ENCODE measurements at places on chromosomes 5 and 9.

DNA sequence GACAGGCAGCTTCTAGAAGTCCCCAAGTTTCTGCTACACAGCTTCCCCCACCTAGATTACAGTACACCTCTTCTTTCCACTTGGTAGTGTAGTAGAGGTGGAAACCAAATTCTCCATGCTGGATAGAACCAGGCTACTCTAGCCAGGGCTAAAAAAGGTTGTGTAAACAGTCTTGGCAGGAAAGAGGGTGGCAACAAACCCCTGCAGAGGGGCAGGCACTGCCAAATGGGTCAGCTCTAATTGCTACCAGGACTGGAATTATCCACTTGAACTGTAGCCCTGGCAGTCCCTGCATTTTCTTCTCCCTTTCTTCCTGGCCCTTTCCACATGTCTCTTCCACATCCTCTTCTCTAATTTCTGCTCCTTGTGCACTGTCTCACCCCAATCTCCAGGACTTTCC, 24.8 kb downstream of the RANBP3L start:
- peak; percentile 61 for DNase-seq

GRCh38 chr9:118689280-118689679, 680.0 kb downstream of the BRINP1 start:
- DNase-seq: no peak

DNA sequence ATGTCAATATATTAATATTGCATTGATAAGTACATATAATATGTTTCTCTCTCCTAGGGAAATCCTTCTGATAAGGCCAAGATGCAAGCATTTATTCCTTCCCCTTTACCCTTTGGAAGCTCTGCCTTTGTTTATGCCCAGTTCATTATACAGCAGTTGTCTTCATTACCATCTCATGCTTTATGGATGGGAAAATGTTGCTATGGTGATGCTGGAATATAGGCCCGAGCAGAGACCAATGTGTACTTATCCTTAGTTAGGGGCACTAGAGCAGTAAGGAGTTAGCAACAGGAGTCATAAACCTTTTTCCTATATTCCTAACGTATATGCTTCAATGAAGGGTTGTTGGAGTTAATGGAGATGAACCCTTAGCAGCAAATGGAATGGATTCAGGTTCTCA, 19.4 kb upstream of the NMUR2 start:
- peak; percentile 0 for DNase-seq

DNA sequence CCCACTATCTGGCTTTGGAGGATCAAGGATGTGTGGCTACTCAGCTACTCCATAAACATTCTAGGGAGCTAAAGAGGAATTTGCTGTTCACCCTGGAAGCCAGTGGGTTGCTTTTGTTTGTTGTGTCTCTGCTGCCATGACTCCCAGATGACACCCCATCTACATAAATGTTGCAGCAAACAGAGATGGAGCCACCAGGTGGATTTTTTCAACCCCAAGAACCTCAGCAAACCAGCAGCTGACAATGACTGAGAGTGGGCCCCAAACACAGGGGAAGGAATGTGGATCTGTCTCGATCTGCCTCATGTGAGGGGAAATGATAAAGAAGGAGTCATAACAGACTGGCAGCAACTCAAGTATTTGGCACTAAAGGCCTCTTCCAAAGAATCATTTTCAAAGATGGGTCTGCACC, 132.7 kb upstream of the TNC start:
- no peak for DNase-seq

GRCh38 chr5:73709536-73710129, 83.6 kb downstream of the ARHGEF28 start:
- no peak for DNase-seq

- no peak for DNase-seq
These were observed 40.8 kb downstream of the BICD2 start for GRCh38 chr9:92723801-92724323.

- DNase-seq: peak; percentile 56
These were observed 802 bp downstream of the ITGA2 start for GRCh38 chr5:52989781-52990527.

GRCh38 chr5:31781772-31782171, 142.8 kb downstream of the PDZD2 start:
- DNase-seq: no peak

DNA sequence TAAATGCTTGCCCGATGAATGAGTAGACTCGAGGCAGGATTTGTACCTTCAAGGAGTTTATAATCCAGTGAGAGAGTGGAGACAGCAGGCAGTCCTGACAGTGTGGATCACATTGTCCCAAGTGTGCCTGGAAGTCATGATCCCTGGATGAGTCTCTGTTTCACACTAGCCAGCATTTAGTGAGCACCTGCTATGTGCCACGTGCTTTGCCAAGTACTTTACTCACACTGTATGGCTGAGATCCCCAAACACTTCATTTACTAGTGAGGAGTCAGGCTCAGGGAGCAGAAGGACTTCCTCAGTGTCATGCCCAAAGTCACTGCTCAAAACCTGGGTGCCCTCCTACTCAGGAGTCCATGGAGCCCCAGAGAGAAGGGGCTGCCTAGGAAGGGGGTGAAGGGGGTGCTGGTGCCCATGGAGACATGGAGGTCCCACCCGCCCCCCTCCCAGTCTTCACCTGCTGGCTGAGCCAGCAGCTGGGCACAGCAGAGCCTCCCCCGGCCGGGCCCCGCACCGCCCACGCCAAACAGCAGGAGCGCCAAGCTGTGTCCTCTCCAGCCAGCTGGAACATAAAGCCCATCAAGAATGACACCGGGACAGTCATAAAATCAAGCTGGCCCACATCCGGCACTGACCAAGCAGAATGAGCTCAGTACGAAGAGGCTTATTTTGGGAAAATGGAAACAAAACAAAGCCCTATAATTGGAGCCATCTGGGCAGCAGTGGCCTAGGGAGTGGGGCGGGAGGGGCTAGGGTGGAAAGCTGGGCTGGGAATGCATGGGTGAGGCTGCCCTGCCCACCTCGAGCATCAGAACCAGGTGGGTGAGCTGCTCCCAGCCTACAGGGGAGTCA, 10.6 kb downstream of the LAMC3 start:
- DNase-seq: peak; percentile 50

- DNase-seq: no peak
These were observed 301.3 kb upstream of the SGCD start for GRCh38 chr5:156025656-156026055.

- DNase-seq: no peak
These were observed 146.8 kb downstream of the RFK start for GRCh38 chr9:76247426-76247825.

GRCh38 chr9:124197177-124198095, 60.3 kb upstream of the NEK6 start:
- no peak for DNase-seq

DNA sequence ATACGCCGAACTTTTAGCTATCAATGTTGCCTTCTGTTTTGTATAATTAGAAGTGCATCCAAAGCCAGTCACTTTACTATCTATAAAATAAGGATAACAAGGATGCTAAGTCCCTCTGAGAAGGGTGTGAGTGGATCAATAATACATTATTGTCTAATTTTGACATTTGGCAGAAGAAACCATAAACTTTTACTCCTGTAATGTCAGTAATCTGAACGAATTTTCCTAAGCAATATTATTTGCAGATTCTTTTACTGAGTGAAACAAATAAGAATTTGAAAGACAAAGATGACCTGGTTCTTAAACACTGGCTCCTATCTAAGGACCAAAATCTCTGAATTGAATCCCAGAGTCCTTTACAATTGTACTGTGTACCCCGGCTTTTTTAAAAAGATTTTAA, 126.6 kb upstream of the TMEM161B start:
- DNase-seq: no peak

DNA sequence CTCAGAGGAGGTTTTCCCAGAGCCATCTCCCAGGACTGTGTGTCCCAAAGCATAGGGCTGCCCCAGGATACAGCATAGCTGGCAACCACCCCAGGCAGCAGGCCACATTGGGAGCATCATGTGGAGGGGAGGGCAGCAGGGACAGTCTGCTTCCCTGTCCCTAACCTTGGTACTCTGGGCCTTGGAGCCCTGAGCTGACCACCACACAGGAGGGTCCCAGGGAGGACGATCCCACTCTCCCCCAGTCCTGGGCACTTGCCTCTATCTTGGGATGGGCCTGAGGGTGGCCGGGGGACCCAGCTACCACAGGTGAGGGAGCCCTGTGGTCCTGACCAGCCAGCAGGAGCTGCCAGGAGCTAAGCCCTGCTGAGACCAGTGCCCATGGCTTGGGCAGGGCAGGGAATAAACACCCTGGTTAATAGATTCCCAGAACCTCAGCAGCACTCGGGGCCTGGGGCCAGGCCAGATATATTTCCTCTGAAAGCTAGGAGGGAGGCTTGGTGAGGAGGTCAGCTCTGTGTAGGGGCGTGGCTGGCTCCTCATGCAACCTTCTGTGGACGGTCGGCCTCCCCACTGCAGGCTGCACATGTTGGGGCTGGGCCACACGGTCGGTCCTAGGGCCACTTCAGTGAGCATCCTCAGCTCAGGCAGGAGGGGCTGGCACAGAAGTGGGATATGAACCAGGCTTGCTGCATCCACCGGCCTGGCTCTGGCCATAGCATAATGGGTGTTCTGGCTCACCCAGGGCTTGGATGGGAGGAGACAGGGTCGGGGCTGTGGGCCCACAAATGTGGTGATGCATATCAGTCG, 4.2 kb downstream of the NINJ1 start:
- no peak for DNase-seq

GRCh38 chr5:178112545-178112944, 787 bp upstream of the N4BP3 start:
- no peak for DNase-seq

DNA sequence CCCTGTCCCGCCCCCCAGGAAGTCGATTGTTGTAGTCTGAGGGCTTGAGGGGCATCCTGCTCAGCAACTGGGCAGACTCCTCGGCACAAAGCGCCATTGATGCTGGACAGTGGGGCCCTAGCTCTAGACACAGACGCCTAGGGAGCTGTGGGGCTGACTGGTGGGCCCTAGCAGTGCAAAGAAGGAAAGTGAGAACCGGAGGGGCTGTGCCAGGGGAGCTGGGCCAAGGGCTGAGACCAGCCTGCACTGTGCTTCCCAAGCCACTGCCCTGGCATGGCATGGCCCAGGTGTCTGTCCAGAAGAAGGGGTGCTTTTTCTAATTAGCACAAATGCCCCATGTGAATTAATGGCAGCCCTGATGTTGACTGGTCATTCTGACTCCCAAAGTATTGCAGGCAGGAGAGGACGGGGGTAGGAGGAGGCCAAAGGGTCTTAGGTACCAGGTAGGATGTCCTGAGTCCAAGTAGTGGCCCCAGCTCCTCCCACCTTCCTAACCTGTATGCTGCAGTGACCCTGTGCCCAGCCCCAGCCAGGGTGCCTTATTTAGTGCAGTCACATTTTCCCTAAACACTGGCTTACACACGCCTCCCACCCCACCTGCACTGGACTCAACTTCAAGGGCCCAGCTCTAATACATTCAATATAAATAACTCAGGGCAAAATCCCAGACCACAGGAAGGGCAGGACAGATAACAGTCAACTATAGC, 15.9 kb downstream of the TCF7 start:
- no peak for DNase-seq

DNA sequence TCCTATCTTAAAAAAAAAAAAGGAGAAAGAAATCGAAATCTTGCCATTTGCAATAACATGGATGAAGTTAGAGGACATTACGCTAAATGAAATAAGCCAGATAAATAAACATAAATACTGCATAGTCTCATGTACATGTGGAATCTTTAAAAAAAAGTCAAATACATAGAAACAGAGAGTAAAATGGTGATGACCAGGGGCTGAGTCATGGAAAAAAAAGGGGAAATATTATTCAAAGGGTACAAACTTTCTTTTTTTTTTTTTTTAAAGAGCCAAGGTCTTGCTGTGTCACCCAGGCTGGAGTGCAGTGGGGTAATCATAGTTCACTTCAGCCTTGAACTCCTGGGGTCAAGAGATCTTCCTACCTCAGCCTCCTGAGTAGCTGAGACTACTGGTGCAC, 310.1 kb downstream of the ZNF608 start:
- DNase-seq: no peak

DNA sequence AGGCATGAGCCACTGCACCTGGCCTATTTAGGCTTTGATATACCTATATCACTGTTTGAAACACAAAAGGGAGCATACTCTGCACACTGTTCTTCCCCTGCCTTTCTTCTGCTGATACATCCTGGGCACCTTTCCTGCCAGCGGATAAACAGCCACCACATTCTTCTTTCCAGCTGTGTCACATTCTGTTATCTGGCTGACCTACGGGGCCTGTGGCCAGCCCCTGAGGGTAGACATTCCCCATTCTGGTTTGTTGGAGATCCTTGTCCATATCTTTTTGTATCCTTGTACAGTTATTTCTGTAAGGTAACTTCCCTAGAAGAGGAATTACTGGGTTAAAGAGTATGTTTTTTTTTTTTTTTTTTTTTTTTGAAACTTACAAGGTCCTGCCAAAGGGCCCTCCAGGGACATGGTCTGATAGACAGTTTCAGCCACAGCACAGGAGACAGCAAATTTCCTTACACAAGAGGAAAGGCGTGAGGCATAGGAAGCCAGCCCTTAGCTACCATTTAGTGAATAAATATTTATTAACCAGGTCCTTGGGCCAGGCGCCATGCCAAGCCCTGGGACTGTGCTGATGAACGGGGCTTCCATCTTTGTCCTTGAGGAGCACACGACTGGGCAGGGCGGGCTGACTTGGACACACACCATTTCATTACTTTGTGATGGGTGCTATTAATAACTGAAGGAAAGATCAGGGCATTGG, 57.8 kb downstream of the ERGIC1 start:
- no peak for DNase-seq

DNA sequence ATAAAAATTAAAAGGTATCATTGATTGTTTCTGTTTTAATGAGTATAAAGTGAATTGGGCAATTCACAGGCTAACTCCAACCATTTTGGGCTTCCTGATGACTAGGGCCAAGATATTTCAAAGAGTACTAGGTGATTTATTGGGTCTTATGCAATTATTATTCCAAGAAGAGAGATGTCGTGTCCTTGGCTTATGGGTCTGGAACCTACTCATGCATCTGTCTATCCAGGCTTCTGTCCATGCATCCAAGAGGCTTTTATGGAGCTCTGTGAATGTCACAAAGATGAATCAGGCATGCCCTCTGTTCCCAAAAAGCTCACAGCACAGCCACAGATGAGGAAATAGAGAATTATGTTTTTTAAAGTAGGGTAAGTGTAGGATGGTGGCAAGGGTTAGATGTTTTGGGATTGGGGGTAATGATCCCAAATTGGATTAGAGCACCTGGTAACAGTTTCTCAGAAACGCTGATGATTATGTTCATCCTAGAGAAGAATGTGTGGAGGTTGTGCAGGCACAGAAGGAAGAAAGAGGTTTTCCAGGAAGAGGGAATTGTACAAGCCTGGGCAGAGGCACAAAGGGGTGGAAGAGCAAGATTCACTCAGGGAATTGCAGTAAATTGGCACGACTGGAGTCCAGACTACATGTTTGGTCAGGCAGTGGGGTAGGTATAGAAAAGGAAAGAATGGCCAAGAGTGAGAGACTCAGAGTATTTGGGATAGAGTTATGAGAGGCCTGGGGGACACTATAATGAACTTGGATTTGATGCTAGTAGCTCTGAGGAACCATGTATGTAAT, 83.0 kb upstream of the TNC start:
- no peak for DNase-seq
